ENCODE measurements at places on chromosomes 12 and 14.

DNA sequence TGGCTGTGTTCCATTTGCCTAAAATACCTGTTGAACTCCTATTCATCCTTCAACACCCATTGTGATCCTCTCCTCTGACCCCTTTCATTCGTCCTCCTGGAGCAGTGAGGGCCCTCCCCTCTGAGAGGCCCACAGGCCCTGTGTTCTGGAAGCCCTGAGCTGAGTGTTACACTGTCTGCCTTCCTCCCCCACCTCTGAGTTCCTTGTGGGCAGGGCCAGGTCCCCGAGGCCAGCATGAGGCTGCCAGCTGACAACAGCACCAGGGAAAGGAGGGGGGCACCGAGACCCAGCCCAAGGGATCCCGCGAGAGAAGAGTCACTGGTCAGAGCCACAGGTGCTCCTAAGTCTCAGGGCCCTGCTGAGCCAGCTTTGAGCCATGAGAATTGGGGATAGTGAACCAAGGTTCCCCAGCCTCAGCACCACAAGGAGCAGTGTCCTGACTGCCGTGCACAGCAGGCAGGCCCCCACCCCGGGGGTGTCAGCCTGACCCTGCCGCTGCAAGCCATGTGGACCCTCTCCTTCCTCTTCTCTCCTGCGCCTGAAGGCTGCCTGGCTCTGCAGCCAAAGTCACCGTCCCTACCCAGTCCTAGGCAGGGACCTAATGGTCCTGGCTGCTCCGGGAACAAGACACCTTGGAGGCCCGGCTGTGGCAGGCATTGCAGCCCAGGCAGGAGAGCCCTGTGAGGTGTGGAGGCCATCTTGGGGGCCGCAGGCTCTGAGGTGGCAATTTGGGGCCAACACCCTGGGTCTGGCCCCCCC lies 52.5 kb downstream of the BEGAIN start:
- no peak for DNase-seq

- DNase-seq: no peak
These were observed 37.2 kb downstream of the CRADD start for GRCh38 chr12:93714382-93714781.

DNA sequence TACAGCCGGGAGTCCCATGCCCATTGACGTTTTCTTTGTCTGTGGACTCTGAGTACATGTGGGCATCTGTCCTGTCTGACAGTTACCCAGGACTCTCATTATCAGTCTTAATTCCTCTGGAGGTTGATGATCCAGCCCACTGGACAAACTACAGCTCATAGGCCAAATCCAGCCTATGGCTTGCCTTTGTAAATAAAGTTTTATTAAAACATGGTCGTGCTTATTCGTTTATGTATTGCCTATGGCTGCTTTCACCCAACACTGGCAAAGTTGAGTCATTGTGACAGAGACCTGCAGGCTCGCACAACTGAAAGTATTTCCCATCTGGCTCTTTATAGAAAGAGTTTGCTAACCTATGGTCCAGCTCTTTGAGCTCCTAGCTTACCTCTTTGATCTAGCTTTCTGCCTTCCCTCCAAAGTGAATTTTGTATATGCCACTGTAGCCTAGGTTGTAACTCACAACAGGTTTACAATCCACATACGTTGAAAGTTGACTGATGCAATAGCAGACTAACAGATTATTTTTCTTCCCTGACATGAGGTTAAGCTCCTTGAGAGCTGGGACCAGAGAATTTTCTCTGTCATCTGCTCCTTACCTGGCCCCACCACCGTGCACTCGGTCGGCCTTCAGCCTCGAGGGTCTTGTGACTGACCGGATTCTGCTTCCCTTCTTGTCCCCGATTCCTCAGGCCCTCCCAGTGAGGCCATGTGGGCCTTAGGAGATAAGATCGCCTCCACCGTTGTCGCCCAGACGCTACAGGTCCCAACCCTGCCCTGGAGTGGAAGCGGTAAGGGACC lies 57.3 kb downstream of the ACACB start:
- DNase-seq: no peak

- no peak for DNase-seq
These were observed at the start of gene NID2 for GRCh38 chr14:52068615-52069306. Gene NID2 (minus strand): TSS chr14:52069059. CDS start chr14:52068994, 65 bp downstream.

DNA sequence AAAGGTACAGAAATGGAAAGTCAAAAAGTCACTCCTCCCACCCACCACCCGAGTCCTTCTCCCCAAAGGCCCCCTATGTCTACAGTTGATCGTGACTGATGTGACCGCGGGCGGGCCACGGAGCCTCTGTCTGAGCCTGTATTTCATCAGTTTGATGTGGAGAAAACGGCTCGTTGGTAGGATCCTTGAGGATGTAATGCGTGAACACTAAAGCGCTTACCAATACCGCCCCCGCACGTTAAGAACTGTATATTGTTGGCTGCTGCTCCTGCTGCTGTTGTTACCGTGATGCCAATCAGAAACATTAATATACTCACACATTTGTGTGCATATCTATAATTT lies 24.6 kb upstream of the UBC start:
- DNase-seq: no peak

GRCh38 chr12:66803930-66804329 lies 125.1 kb upstream of the GRIP1 start:
- DNase-seq: no peak

DNA sequence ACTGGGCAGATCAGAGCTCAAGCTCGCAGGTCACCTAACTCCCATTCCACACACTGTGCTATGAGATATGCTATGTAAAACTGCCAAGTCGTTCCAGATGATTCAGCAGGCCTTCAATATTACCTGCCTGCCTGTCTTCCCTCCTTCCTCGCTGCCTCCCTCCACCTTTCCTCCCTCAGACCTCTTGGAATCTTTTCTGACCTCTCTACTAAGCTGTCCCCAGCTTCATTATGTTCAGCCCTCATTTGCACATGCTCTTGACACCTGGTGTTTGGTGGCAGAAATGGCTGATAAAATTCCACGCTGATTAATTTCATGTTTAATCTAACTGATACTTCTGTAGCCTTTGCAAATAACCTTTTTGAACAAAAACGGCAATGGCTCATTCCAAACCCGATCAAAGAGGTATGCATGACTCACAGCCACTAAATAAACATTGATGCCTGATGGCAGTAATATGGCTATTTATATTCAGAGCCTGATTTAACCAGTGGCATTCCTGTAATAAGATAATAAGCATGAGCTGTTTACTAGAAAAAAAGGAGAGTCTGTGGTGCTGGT lies 130.8 kb upstream of the EGLN3 start:
- no peak for DNase-seq

DNA sequence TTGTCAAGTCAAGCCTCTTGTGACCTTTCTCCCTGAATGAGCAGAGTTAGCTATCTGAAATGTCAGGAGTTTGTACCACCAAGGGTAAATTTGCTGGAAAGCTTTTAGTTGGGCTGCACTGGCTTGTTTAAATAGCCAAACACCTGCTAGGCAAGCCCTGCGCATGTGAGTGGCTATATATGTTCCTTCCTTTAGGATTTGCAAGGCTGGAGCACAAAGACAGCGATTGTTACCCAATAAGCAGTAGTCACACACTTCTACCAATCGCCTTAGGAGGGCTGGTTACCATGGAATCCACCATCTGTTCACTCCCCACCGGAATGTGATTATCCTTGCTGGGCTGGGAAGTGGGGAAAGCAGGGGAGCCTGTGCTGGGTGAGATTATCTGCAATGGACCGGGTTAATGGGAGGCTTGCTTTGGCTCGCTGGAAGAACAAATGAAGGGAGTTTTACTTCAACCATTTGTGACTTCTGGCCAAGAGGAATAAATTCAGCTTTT lies 102.5 kb downstream of the FGD4 start:
- DNase-seq: no peak

Data from effector CD8-positive, alpha-beta T cell (primary cell).